Esophagus muscularis mucosa (tissue), 4 donors: ENCODE measurements at places on chromosomes 4 and X. TPM values are rescaled to one million over a fixed set of nuclear protein-coding genes. Genes with fewer than 3 reads are reported as not detected.

CT47B1 gene
- total RNA-seq = not detected

DNA sequence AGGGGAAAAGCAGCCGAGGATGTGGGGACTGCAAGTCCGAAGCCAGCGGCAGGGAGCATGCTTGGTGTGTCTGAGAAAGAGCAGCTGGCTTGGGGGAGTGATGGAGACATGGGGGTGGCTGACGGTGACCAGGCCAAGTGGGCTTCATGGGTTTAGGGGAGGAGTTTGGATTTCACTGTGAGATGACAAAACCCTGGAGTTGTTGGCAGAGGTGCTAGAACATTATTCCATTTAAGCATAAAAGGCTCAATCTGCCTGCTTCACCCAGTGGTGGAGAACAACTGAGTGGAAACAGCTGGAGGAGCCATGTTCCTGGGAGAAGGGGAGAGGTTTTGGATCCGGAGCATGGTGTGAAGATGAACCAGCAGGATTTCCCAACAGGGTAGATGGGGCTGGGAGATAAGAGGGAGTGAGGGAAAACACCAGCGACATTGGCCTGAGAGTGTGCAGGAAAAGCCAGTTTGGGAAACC lies 318.0 kb upstream of the TAPT1 start:
- DNase-seq = peak; percentile 92

DNA sequence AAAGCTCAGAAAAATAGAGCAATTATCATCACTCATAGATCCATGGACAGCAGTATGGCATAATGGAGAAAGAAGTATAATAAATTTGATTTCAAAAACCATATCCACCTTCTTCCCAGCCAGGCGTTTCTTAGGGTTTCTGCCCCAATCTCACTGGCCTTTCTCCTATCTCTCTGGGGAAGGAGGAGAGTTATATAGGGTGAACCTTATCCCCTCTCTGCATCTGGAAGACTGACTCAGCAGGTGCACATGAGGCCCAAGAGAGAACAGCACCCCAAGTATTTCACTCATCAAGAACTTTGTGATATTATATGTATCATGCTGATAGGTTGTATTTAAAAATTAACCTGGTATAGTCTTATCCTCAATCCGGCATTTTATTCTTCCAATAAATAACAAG lies 318.8 kb upstream of the RASGEF1B start:
- no peak for DNase-seq

- DNase-seq = no peak
Observed at GRCh38 chr4:99564921-99565320, 1.1 kb upstream of the TRMT10A start.

- DNase-seq = no peak
Observed at GRCh38 chr4:55791666-55792065, 27.9 kb upstream of the EXOC1L start.

DNA sequence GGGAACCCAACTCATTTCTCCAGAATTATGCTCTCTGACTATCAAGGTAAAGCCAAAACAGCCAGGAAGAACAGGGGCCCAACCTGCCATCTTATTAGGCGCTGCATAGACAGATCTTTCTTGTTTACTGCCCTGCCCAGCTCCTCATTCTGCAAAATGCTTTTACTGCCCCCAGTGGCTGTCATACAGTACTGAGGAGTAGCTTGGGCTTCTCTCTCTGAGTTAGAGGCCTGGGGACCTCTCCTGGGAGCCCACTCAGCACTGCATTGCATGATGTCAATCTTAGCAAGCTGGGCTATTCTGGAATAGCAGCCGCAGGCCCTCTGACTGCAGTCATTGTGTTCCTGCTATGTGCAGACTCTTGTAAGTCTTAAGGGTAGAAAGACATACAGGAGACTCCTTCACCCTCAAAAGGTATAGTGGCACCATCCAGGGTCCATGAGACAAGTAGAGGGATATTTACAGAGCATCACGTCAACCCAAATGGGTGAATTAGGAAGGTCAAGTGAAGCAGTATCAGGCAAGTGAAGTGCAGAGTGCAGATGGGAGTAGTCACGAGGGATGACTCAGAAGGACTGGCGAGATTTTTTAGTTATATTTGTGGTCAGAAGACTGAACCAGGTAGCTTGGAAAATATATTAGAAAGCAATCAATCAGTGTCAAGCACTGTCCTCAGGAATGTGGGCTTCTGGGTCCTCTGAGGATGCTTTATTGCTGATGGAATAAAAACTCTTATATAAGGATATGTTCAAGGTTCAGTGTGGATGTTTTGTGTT lies 294.1 kb upstream of the SFRP2 start:
- DNase-seq = no peak

DNA sequence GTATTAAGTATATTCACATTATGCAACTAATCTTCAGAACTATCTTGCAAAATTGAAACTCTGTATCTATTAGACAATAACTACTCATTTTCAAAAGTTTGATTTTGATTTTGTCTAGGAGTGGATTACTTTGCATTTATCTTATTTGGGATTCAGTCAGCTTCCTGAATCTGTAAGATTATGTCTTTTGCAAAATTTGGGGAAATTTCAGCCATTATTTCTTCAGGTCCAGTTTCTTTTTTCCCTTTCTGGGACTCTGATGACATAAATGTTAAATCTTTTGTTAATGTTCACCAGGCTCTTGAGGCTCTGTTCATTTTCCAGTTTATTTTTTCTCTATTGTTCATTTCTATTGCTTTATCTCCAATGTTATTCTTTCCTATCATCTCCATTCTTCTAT lies 15.0 kb downstream of the RPS6KA3 start:
- no peak for DNase-seq

DNA sequence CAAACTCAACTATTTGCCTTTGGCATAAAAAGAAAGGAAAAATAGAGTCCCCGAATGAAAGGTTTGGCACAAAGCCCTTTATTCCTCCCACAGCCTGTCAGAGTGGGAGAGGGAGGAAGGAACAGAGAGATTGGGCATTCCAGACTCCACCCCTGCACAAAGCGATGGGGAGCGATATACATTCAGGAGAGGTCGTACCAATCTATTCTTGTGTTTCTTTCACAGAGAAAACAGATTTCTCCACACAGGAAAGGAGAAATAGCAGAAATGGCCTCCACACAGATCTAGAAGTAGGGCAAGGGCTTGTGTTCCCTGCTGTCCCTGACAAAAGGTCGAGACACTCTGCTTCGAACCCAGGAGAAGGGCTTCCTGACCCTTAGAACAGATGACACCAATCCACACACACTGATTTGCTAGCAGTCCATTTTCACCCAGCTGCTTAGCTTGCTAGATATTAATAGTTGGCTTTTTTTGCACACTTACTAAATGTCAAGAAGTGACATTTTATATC lies 197.4 kb downstream of the MAML3 start:
- no peak for DNase-seq

DNA sequence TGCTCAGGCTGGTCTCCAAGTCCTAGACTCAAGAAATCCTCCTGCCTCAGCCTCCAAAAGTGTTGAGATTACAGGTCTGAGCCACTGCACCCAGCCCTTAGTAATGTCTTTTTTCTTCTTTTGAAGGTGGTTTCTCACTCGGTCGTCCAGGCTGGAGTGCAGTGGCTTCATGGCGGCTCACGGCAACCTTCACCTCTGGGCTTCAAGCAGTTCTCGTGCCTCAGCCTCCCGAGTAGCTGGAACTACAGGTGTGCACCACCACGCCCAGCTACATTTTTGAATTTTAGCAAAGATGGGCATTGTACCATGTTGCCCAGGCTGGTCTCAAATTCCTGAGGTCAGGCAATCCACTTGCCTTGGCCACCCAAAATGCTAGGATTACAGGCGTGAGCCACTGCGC lies 32.3 kb upstream of the ASMTL start:
- DNase-seq = no peak
